ENCODE measurements at places on chromosomes 4 and X.

GRCh38 chr4:42716996-42717395 lies 60.1 kb upstream of the ATP8A1 start:
- no peak for DNase-seq

- DNase-seq, result no peak
Observed at GRCh38 chrX:148917441-148917840, 417.0 kb downstream of the AFF2 start.

GRCh38 chrX:136708348-136708747 lies 60.4 kb downstream of the CD40LG start:
- DNase-seq, result no peak

- DNase-seq, result no peak
Observed at GRCh38 chrX:23372220-23372902, 37.7 kb downstream of the PTCHD1 start.

DNA sequence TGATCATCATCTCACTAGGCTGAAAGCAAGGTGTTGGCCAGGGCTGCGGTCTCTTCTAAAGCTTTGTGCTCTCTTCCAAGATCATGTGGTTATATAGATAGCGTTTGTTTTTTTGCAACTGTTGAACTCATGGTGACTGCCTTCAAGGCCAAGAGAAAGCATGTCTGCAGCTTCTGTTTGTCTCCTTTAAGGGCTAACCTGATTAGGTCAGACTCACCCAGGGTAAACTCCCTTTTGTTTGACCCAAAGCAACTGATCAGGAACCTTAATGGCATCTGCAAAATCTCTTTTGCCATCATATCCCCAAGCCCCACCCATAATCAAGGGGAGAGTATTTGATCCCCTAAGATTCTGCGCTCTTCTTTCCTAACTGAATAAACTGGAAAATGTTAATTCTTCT lies 72.2 kb upstream of the ALG13 start:
- no peak for DNase-seq

GRCh38 chr4:150515135-150515534 lies 66.8 kb upstream of the MAB21L2 start:
- DNase-seq, result no peak

- no peak for DNase-seq
Observed at GRCh38 chr4:6782846-6783110, 251 bp downstream of the KIAA0232 start.

GRCh38 chr4:148166132-148166591 lies 276.1 kb downstream of the NR3C2 start:
- DNase-seq, result peak; percentile 3

GRCh38 chrX:39427492-39427891 lies 626.2 kb downstream of the MID1IP1 start:
- DNase-seq, result no peak

- DNase-seq, result no peak
Observed at GRCh38 chr4:165656399-165656798, 216.6 kb upstream of the TLL1 start.

DNA sequence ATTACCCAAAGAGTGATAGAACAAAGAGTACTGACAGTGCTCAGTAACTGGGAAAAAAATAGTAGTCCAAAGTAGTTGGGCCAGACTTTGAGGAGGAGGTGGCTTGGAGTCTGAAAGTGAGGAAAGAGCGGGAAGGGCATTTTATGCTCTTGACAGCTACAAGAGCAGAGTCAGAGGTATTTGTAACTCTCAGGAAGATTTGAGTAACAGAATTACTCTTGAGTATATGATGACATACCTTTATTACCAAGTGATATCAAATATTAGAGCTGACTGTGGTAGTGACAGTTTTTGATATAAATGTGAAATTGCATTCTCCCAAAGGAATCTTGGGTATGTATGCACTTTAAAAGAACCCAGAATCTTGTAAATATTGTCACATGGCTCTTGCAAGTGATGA lies 2.2 kb downstream of the SLAIN2 start:
- DNase-seq, result no peak

DNA sequence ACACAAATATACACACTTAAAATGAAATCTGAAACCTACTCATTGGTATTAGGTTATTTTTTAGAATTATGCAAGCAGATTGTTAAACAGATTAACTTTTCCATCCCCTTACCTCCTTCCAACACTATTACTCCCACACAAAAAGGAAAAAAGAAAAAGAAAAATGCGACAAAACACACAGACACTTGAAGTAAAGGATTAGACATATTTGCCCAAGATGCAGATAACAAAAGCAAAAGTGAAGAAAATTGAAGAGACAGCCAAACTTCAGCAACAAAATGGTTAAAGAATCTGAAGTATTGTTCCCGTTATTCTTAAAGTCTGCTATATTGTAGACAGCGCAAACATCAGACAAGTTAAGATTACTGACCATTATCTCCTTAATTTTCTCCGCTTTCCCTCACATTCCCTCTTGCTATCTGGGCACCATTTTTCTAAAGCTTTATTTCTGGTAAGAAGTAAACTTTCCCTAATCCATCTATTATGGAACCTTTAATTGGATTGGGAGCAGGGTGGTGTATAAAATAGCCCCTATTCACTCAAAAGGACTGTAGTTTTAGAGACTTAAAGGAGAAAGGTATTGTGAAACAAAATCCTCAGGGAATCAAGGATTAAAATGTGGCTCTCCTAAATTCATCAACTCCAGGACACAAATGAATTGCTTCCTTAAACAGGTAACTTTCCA lies 34.7 kb upstream of the MAB21L2 start:
- no peak for DNase-seq

DNA sequence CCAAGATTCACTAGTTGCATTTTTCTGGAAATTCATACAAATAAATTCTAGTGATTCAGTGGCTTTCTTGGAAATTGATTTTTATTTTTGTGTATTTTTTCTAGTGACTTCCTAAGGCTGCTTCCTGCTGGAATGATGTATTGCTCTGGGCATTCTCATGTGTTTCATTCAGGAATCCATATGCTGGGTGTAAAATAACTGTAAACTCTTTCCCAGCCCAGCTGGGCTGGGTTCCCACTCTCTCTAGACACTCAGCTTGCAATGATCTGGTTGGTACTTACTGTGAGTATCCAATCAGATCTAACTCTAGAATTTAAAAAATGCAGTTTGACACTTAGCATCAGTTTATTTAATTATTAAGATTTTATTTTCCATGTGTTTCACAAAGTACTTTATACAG lies 882.2 kb downstream of the STIM2 start:
- no peak for DNase-seq

GRCh38 chr4:168151327-168151726 lies 59.0 kb downstream of the ANXA10 start:
- DNase-seq, result no peak

DNA sequence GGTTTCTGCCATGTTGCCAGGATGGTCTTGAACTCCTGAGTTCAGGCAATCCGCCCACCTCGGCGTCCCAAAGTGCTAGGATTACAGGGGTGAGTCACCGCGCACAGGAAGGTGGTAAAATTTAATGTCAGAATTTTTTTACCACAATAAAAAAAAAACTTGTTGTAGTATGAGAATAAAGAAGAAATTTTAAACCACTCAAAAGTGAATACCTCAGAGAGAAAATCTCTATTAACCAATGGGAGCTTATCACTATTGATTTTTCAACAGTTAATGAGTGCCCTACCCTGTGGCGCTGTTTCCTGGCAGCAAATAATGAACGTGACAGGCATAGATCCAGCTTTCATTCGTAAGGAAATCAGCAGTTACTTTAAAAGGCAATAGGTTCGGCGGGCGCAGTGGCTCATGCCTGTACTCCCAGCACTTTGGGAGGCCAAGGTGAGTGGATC lies 32.7 kb upstream of the SLC25A4 start:
- no peak for DNase-seq

GRCh38 chrX:30961387-30962174 lies 72.5 kb upstream of the TAB3 start:
- DNase-seq, result no peak

GRCh38 chr4:153555730-153556434 lies 89.7 kb downstream of the TMEM131L start:
- DNase-seq, result no peak

DNA sequence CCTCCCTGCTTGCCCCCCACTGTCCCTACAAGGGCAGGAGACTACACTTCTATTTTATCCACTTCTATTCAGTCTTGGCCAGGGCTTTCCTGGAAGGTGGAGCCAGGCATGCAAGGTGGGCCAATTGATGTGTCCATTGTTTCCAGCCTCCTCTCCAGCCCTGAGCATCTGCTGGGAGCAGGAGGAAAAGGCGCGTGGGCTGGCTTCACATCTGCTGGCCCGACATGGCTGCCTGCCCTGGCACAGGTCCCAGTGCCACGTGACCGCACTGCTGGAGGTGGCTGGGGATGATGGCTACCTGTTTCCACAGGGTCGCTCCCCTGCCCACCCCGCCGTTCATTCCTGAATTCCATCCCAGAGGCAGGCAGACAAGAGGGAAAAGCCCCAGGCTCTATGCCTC lies 247.7 kb downstream of the AFAP1 start:
- DNase-seq, result no peak

DNA sequence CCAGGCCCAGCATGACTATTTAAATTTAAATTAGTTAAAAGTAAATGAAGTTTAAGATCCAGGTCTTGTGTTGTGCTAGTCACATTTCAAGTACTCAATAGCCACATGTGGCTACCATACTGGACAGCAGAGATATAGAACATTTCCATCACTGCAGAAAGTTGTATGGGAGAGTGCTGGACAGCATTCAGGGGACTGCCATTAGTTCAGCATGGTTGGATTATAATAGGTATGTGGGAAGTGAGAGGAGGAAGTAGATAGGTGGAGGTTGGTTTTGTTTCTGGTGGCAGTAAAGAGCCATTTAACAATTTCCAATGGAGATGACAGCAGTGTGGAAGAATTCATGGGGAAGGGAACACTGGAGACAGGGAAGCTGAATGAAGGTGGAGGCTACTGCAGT lies 42.1 kb downstream of the ERVMER34-1 start:
- no peak for DNase-seq

DNA sequence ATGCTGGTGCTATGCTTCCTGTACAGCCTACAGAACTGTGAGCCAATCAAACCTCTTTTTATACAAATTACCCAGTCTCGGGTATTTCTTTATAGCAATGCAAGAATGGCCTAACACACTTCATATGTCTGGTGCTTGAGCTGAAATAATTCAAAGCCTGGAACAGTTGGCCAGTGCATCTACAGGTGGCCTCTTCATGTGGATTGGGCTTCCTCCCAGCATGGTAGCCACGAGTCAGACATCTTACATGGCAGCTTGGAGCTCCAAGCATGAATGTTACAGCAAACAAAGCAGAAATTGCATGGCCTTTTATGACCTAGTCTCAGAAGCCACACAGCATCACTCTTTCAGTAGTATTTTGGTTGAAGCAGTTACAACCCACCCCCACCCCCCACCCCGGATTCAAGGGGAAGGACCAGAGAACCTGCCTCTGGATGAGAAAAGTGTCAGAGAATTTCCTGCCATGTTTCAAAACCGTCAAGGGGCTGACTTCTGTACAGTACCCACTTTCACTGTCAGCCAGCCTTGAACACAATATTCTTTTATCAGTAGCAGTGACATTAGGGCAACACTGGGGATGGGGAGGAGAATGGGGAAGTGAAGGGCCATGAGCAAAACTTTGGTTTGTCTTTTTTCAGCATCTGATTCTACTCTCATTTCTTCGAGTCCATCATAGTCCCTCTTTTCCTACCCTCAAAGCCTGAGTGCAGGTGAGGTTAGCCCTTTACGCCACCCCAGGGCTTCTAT lies 368.7 kb downstream of the BCOR start:
- no peak for DNase-seq

DNA sequence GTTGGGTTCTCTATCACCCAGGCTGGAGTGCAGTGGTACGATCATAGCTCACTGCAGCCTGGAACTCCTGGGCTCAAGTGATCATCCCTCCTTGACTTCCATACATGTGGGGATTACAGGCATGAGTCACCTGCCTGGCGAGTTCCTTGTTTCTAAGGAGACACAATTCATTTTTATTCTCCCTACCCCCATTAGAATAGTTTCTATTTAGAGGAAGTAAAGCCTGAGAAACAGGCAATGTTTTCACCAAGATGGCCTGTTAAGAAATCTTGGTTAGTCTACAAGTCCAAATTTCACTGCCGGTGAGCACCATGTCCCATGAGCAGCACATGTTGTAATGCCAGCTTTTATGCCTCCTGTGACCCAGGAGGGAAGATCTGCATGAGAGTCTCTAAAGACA lies 5.7 kb downstream of the CYBB start:
- no peak for DNase-seq

DNA sequence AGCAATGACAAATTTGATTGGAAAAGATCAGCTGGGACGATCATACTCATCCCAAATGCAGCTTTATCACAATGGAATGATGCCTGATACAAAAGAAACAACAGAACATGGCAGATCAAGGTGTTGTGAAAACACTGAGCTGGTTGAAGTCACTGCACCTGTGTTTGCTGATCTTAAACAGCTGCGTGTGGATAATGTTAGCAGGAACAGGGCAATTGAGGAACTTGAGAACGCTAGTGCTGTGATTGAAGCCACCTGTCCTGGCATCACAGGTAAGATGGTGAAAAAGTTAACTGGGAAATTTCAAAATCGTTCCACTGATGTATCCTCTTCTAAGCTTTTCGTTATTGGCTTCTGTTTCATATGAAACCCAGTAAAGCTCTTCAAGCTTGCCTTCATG lies 27.4 kb upstream of the SOD3 start:
- DNase-seq, result no peak

DNA sequence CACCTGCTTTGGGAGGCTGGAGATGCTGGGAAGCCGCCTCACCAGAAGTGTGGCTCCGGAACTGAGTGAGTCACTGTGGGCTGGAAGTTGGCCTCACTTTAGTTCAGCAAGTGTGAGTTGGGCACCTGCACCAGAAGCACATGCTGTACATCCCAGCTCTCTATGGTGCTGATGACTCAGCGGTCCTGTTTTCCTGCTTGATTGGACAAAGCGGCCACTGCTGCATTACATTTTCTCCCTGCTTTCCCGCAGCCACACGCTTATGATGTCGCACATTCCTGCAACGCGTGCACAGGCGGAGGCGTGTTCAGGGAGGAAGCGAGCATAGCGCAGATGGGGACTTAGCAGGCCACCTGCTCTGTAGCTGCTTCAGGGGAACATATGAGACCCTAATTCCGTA lies 26.7 kb upstream of the CLDN34 start:
- peak; percentile 13 for DNase-seq

- no peak for DNase-seq
Observed at GRCh38 chr4:4593596-4594284, 51.9 kb upstream of the STX18 start.

GRCh38 chr4:23734000-23734399 lies 155.8 kb downstream of the PPARGC1A start:
- DNase-seq, result no peak

- DNase-seq, result no peak
Observed at GRCh38 chr4:185171373-185172071, 28.5 kb downstream of the SLC25A4 start.

DNA sequence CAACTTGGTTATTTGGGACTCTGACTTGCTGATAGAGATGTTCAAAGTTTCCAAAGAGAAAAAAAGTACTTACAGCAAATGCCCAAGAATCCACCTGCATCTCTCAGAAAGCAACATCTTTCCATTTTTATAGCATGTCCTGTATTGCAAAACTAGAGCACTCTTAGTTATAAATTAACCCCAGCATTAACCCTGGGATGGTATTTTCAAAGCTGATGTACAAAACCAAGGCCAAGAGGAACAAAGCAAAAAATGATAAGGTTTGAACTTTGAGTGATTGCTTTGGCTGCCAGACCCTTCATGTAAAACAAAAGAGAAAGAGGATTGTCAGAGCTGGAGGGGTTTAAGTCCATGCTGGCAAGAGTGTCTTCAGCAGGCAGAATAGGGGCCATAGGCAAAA lies at the start of gene SERPINA7:
Gene SERPINA7 (minus strand): TSS at position 103 of the 400 bp plus-strand sequence. CDS start 1,669 bp downstream, outside the sequence.
- no peak for DNase-seq

Data from BJ (cell line).